ENCODE measurements at places on chromosomes 11 and 22.

- DNase-seq, result no peak
Measured at GRCh38 chr22:38083931-38084631, at the start of gene SLC16A8. Gene SLC16A8, minus strand, starts transcription at chr22:38084184. Its CDS starts 1,311 bp downstream, at chr22:38082873.

GRCh38 chr11:47192111-47192510 lies 5.9 kb upstream of the PACSIN3 start:
- DNase-seq, result no peak

- DNase-seq, result no peak
Measured at GRCh38 chr11:128375961-128376360, 211.4 kb downstream of the ETS1 start.

- peak; percentile 52 for DNase-seq
Measured at GRCh38 chr11:46352063-46352841, 5.0 kb downstream of the DGKZ start.

DNA sequence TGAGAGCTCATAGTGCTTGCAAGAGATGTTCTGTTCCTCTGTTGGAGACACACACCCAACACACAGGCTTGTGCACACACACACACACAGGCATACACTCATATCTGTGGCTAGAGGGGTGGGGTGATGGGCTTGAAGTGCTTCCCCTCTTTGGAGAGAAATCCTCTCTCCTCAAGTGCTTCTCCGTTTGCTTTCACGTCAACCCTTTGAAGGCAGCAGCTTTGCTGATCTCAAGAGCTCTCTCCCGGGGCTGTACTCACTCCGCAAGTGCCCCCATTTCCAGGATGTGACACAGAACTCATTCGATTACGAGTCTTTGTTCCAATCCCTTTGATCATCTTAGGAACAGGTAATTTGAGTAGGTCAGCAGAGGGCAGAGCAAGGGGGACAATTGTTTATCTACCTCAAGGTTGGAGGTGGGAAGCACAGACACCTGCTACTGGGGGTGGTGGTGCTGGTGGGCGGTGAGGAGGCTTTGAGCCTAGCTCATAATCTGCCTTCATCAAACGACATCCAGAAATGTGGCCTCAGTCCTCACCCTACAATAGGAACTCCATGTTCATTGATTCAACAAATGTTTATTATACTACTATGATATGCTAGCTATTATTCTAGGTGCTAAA lies 529.8 kb upstream of the CADM1 start:
- no peak for DNase-seq
